ENCODE measurements at places on chromosomes 1 and 21. TPM values are rescaled to one million over a fixed set of nuclear protein-coding genes. Genes with fewer than 3 reads are reported as not detected.

SLC45A1 gene
- total RNA-seq: 1.8 TPM

DNA sequence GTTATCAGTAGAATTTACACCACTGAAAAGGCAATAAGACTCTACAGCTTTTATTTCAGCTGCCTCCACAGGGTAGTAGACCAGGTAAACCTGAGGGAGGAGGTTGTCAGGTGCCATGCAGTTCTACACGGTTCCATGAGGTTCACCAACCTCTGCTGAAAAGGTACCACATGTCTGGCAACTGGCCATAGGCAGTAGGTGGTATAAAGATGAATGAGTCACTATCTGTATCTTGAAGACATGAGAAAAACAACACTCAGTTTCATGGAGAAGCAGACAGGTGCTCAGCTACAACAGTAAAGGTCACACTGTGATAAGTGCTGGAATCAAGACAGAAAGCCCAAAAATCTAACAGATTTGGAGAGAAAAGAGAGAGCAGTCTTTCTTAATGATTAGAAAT, 145.4 kb downstream of the PTGER3 start:
- H3K4me1 ChIP-seq: no peaks in the 10 kb centered on the region
- DNase-seq: no peak
- H3K27me3 ChIP-seq: no peaks in the 10 kb centered on the region

DNA sequence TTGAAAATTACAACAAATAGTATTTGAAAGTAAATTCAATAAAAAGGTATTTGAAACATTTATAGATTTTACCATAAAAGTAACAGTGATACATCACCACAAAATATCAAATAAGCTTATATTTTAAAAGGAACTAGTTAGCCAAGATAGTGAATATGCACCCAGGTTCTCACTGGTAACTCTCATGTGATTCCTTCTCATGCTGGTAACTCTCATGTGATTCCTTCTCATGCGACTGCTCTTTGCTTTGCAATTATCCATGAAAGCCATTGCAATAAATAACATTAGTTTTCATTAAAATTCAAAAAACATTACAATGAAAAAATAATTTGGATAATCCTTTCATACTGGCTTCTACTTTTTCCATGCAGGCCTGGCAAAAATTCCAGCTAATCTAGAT, 75.4 kb downstream of the AHCTF1 start:
- H3K36me3 ChIP-seq: peaks cover 100% of the 10 kb centered on the region
- H3K27ac ChIP-seq: no peak overlapping the region
- peaks cover under 1% of the 10 kb centered on the region for H3K4me1 ChIP-seq
- no peak for DNase-seq
- H3K4me3 ChIP-seq: no peak overlapping the region
- H3K27me3 ChIP-seq: no peaks in the 10 kb centered on the region

MMEL1 gene
- 0.82 TPM for total RNA-seq

DNA sequence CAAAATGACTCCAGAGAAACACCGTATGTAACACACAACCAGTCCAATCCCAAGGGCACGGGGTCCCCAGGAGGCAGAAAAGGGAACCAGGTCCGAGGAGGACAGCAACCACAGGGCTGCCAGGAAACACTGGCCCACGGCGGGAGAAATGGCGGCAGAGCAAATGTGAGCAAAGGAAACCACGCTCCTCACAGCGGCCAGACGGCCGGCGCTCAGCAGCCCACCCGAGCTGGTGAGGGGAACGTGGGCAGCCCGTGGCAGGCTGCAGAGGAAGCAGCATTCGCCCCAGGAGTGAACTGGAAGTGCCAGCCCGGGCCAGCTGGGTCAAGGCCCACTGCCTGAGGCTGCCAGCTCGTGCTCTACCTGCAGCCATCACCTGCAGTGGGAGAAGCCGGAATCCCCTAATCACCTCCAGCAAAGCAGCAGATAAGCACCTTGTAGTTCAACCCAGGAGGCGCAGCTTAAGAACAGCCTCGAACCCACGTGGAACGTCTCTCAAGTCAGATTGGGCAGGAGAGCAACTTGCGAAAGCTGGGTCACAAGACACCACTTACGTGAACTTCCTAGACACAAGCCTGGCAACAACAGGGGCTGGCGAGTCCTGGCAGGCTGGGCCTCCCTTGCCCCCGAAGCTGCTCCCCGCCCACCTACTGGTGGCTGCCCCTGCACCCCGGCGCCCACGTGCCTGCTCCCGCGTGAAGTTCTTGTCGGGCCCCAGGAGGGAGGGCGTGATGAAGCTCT, 6.7 kb downstream of the SLC19A1 start:
- H3K4me1 ChIP-seq: peaks cover 28% of the 10 kb centered on the region
- no peaks in the 10 kb centered on the region for H3K36me3 ChIP-seq
- no peaks in the 10 kb centered on the region for H3K27me3 ChIP-seq

DNA sequence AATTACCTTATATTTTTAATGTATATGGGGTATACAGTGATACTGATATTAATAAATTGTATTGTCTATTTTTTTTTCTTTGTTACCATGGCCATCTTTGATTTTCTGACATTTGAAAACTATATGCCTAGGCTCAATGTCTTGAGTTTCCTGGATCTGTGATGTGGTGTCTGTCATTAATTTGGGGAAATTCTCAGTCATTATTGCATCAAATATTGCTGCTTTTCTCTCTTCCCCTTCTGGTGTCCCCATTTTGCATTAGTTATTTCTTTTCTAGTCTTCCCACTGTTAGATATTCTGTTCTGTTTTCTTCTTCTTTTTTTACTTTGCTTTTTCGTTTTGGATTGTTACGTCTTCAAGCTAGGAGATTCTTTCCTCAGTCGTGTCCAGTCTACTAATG, 33.8 kb downstream of the ZBTB40 start:
- H3K27ac ChIP-seq: no peak overlapping the region
- DNase-seq: no peak
- no peak overlapping the region for H3K4me3 ChIP-seq
- H3K36me3 ChIP-seq: peaks cover 3% of the 10 kb centered on the region
- peaks cover 27% of the 10 kb centered on the region for H3K4me1 ChIP-seq

OPTC gene
- not detected for total RNA-seq

RGS2 gene
- 15.8 TPM for total RNA-seq

TNNI3K gene
- 89.7 TPM for total RNA-seq

DNA sequence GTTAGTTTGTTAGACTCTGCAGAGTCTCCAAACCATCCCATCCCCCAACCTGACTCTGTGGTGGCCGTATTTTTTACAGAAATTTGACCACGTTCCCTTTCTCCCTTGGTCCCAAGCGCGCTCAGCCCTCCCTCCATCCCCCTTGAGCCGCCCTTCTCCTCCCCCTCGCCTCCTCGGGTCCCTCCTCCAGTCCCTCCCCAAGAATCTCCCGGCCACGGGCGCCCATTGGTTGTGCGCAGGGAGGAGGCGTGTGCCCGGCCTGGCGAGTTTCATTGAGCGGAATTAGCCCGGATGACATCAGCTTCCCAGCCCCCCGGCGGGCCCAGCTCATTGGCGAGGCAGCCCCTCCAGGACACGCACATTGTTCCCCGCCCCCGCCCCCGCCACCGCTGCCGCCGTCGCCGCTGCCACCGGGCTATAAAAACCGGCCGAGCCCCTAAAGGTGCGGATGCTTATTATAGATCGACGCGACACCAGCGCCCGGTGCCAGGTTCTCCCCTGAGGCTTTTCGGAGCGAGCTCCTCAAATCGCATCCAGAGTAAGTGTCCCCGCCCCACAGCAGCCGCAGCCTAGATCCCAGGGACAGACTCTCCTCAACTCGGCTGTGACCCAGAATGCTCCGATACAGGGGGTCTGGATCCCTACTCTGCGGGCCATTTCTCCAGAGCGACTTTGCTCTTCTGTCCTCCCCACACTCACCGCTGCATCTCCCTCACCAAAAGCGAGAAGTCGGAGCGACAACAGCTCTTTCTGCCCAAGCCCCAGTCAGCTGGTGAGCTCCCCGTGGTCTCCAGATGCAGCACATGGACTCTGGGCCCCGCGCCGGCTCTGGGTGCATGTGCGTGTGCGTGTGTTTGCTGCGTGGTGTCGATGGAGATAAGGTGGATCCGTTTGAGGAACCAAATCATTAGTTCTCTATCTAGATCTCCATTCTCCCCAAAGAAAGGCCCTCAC, at the start of gene OLIG2:
Gene OLIG2 (plus strand): TSS at position 447 of the 954 bp plus-strand sequence. CDS start 928 bp downstream, outside the sequence.
- no peak within 1 kb of the TSS for H3K27ac ChIP-seq
- H3K27me3 ChIP-seq: peaks cover 100% of the 10 kb centered on the region
- H3K4me3 ChIP-seq: peak within 1 kb of the TSS; percentile 25
- no peak for DNase-seq
- no peaks in the 10 kb centered on the region for H3K36me3 ChIP-seq

GRCh38 chr1:16191309-16191708, 21.1 kb downstream of the ARHGEF19 start:
- no peaks in the 10 kb centered on the region for H3K27me3 ChIP-seq
- peaks cover 40% of the 10 kb centered on the region for H3K4me1 ChIP-seq
- H3K36me3 ChIP-seq: no peaks in the 10 kb centered on the region
- DNase-seq: no peak
- H3K27ac ChIP-seq: no peak overlapping the region
- H3K4me3 ChIP-seq: no peak overlapping the region

TOR1AIP1 gene
- total RNA-seq: 40.7 TPM

GSTM1 gene
- not detected for total RNA-seq

IQGAP3 gene
- total RNA-seq: 0.36 TPM

TRIM67 gene
- 0.08 TPM for total RNA-seq

- no peaks in the 10 kb centered on the region for H3K4me1 ChIP-seq
- H3K27me3 ChIP-seq: no peaks in the 10 kb centered on the region
- H3K27ac ChIP-seq: no peak overlapping the region
- no peaks in the 10 kb centered on the region for H3K36me3 ChIP-seq
Observed at GRCh38 chr1:196152086-196152485, 456.2 kb downstream of the KCNT2 start.

CC2D1B gene
- 15.3 TPM for total RNA-seq

DNA sequence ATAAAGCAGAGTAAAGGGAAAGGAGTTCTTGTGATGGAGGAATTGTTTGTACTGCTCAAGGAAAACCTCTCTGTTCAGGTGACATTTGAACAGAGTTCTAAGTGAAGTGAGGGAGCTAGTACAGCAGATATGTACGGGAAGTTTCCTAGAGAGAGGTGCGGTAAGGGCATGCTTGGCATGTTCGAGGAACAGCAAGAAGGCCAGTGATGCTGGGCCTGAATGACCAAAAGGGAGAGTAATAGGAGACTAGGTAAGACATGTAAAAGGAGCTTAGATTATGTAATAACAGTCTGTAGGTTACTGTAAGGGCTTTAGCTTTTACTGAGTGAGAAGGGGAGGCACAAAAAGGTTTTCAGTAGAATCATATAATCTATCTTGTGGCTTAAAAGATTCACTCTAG, 63.9 kb downstream of the PIK3R3 start:
- H3K4me3 ChIP-seq: no peak overlapping the region
- no peak for DNase-seq
- H3K27me3 ChIP-seq: no peaks in the 10 kb centered on the region
- H3K27ac ChIP-seq: no peak overlapping the region

DNA sequence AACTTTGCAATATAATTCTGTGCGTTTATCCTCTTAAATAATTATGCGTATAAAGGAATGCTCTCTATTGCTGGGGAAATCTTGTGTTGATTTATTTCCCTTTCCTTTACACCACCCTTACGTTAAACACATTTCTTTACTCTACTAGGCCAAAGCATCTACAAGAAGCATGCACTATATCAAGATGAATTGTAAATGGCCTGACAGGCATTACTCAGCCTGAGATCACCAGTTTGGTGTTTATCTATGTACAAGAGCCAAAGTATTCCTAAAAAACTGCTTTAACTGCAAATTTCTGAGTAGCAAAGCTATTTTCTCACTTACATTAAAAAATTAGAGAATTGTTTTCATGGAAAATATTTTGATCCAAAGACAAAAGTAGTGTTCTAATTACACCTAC, 114.8 kb downstream of the TYW3 start:
- no peaks in the 10 kb centered on the region for H3K36me3 ChIP-seq
- H3K27ac ChIP-seq: no peak overlapping the region
- H3K4me3 ChIP-seq: no peak overlapping the region

DNA sequence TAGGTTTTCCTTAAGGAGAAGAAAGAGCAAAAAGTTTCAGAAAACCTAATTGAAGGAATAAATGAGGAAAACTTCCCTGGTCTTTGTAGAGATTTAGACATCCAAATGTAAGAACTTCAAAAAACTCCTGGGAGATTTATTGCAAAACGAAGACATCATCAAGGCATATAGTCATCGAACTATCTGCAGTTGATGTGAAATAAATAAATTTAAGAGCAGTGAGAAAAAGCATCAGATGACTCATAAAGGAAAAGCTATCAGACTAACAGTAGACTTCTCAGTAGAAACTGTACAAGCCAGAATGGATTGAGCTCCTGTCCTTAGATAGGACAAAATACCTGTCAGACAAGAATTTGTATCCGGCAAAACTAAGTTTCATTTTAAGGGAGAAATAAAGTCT, 569.4 kb upstream of the ADAMTS5 start:
- H3K4me3 ChIP-seq: no peak overlapping the region
- no peaks in the 10 kb centered on the region for H3K4me1 ChIP-seq
- H3K27ac ChIP-seq: no peak overlapping the region
- H3K27me3 ChIP-seq: no peaks in the 10 kb centered on the region

OR2T4 gene
- not detected for total RNA-seq

FOXO6 gene
- 2.1 TPM for total RNA-seq

GBP3 gene
- 7.9 TPM for total RNA-seq

DNA sequence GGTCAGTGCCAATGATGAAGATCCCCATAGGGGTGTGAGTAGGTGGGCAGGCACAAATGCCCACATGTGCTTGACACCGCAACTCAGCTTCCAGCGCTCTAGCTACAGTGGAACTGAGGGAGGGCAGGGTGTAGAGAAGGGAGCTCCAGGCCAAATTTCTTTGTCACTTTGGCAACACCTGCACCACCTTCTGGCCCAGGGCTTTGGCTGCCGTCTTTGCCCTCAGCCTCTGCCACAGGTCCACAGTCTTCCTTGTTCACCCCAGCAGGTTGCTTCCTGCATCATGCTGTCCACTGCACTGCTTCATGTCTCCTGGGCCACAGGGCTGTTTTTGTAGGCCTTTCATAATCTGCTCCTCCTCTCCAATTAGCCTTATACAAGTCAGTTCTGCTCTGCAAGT, 20.4 kb upstream of the FMOD start:
- H3K27me3 ChIP-seq: no peaks in the 10 kb centered on the region
- H3K36me3 ChIP-seq: no peaks in the 10 kb centered on the region
- no peak for DNase-seq
- H3K4me1 ChIP-seq: peaks cover 36% of the 10 kb centered on the region
- H3K27ac ChIP-seq: no peak overlapping the region

GRCh38 chr1:98792123-98792522, 130.6 kb downstream of the SNX7 start:
- H3K4me1 ChIP-seq: no peaks in the 10 kb centered on the region
- H3K4me3 ChIP-seq: no peak overlapping the region
- no peaks in the 10 kb centered on the region for H3K36me3 ChIP-seq
- no peak for DNase-seq

GRCh38 chr1:235331401-235331800, 3.0 kb downstream of the GGPS1 start:
- peaks cover 13% of the 10 kb centered on the region for H3K36me3 ChIP-seq
- no peak for DNase-seq
- no peak overlapping the region for H3K4me3 ChIP-seq
- peaks cover 57% of the 10 kb centered on the region for H3K4me1 ChIP-seq

DNA sequence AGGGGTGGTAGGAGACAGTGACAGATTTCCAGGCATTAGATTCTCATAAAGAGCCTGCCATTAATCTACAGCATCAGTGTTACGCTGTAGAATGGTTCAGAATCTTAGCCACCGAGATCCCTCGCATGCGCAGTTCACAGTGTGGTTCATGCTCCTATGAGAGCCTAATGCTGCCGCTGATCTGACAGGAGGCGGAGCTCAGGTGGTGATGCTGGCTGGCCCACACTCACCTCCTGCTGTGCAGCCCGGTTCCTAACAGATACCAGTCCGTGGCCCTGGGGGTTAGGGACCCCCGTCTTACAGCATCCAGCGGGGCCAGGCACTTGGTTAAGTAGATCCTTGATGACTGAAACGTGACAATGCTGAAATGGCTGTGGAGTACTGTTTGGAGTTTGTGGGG, 163.6 kb upstream of the C1orf21 start:
- no peak for DNase-seq
- H3K27me3 ChIP-seq: no peaks in the 10 kb centered on the region

PCSK9 gene
- not detected for total RNA-seq
